Large intestine (tissue), 12 donors: ENCODE measurements at places on chromosomes 12 and 14. TPM values are rescaled to one million over a fixed set of nuclear protein-coding genes. Genes with fewer than 3 reads are reported as not detected.

Gene TM9SF1
- 50.9 TPM for polyA plus RNA-seq

Gene CLEC7A
- 8.3 TPM for polyA plus RNA-seq

Gene RNASE4
- polyA plus RNA-seq: 37.1 TPM

Gene BCL2L14
- 40.4 TPM for polyA plus RNA-seq

Gene ZCRB1
- 42.5 TPM for polyA plus RNA-seq

Gene HRK
- polyA plus RNA-seq: 0.16 TPM

Gene SIX4
- 0.40 TPM for polyA plus RNA-seq

Gene PPFIA2
- polyA plus RNA-seq: 2.4 TPM

Gene PTGER2
- polyA plus RNA-seq: 4.6 TPM

Gene JAG2
- polyA plus RNA-seq: 11.0 TPM

Gene SERPINA9
- polyA plus RNA-seq: not detected
